ENCODE measurements at places on chromosomes 6 and 20.
A peak's percentile ranks its signal among the peaks of the same experiment; 100 is the strongest.

DNA sequence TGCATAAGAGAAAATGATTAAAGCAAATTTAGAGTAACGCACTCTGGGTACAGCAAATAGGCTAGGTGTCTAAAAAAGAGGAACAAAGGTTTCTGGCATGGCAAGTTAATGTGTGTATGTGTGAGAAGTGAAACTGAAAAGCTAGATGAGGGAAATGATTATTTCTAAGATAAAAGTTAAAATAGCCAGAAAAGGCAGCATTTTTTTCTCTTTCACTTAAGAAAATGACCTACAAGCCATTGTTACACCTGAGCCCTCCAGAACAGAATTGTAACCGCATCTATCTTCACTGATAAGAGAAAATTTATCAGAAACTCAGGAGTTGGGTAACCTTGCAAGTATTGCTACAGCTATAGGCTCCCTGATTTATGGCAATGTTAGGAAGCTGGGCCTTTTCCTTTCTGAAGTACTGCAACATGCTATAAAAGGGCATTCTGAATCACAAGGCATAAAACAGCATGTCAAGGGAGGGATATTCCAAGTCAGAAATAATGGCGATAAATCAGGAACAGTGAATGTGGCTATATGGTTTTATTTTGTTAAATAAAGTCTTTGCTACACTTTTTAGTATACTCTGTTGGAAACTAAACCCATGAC, 395.3 kb downstream of the TBC1D32 start:
- DNase-seq, result peak; percentile 10

DNA sequence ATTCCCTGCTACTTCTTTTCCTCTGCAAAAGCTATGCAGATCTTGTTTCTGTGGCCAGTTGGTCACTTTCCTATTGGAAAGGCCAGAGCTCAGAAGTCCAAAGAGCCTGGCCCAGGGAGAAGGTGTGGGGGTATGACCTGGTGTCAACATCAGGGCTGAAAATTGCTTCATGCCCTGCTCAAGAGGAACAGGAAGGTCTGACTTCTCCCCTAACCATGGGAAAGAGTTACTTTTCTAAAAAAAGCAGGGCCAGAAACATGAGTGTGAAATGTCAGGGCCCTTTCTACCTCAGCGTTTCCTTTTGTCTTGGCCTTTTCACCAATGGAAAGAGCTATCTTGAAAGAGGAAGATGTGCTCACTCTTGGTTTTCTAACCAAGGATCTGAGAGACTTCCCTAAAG, 117.4 kb downstream of the MAFB start:
- peak; percentile 81 for DNase-seq

GRCh38 chr6:35561113-35561512, 48.4 kb upstream of the TULP1 start:
- DNase-seq, result no peak

DNA sequence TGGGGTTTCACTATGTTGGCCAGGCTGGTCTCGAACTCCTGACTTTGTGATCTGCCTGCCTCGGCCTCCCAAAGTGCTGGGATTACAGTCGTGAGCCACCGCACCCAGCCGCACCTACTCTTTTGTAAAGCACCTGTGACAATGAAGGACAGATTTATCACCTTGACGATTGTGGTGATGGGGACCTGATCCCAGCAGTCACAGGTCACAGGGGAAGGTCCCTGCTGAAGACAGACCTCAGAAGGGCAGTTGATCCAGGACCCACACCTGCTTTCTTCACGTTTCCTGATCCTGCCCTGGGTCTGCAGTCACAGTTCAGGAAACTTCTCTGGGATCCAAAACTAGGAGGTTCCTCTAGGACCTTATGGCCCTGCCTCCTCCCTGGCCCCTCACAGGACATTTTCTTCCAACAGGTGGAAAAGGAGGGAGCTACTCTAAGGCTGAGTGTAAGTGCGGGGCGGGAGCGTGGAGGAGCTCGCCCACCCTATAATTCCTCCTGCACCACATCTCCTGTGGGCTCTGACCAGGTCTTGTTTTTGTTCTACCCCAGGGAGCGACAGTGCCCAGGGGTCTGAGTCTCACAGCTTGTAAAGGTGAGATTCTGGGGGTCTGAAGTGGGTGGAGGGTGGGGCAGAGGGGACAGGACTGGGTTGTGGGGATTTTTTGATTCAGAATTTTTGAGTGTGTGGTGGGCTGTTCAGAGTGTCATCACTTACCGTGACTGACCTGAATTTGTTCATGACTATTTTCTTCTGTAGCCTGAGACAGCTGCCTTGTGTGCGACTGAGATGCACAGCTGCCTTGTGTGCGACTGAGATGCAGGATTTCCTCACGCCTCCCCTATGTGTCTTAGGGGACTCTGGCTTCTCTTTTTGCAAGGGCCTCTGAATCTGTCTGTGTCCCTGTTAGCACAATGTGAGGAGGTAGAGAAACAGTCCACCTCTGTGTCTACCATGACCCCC, 3.0 kb downstream of the HLA-E start:
- DNase-seq, result no peak

DNA sequence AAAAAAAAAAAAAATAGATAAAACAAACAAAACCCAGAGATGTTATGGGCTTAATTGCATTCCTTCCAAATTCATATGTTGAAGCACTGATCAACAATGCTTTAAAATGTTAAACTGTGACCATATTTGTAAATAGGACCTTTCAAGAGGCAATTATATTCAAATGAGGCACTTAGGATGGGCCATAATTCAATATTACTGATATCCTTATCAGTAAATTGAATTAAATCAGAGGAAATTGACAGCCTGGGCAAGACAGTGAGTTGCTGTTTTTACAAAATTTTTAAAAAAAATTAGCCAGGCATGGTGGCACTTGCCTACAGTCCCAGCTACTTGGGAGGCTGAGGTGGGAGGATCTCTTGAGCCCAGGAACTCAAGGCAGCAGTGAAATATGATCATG, 364.1 kb downstream of the GJA1 start:
- no peak for DNase-seq

- no peak for DNase-seq
These were observed 45.4 kb downstream of the RAB44 start for GRCh38 chr6:36743032-36743431.

DNA sequence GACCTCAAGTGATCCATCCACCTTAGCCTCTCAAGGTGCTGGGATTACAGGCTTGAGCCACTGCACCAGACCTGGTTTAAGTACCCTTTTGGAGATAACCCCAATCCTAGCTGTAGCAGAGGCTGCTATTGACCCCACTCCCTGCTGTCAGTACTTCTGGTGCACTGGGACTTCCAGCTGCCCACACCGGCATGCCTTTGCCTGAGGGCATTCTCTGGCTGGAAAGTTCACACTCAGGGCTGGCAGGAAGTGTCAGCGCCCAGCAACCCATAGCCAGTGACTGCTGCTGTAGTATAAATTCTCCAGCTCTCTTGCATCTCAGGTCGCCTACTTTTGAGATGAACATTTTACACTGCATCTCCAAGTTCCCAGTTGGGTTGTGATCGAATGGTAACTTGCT, 75.3 kb downstream of the UTRN start:
- peak; percentile 46 for DNase-seq

- DNase-seq, result no peak
These were observed 22.9 kb upstream of the ARMC2 start for GRCh38 chr6:108825326-108825725.

DNA sequence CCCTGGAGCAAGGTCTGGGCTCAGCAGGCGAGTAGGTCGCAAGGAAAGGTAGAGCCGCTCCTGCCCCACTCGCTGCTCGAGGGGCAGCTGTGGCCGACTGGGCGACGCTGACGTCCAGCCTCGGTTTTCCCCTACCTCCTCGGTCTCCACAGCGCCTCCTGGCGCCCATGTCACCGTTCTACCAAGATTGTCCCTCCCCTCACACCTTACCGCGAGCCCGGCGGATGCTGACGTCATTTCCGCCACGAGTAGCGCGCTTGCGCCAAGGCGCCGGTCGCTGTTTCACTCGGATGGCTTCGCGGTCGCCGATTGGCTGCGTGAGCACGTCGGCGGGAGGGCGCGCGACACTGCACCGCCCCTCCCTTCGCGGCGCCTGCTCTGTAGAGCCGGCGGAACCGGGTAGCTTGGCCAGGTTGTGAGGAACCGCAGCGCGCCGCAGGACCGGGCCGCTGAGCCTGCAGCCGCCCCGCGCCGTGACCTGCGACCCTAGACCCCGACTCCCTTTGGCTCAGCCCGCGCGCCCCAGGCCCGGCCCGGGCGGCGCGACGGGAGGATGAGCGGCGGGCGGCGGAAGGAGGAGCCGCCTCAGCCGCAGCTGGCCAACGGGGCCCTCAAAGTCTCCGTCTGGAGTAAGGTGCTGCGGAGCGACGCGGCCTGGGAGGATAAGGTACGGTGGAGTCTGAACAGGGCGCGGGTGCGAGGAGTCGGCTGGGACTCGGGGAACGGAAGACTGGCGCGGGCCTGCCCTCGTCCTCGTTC, at the start of gene RAB5IF:
RAB5IF (plus strand) TSS at position 381 of the 759 bp plus-strand sequence; CDS start at position 554, 173 bp downstream.
- DNase-seq, result peak; percentile 100
